ENCODE measurements at places on chromosomes 5 and 9. TPM values are rescaled to one million over a fixed set of nuclear protein-coding genes. Genes with fewer than 3 reads are reported as not detected.

GABBR2 gene
- total RNA-seq: 0.55 TPM

- no peaks in the 10 kb centered on the region for H3K27me3 ChIP-seq
- no peaks in the 10 kb centered on the region for H3K36me3 ChIP-seq
- peak; percentile 2 for DNase-seq
- H3K4me1 ChIP-seq: peaks cover 27% of the 10 kb centered on the region
- no peak overlapping the region for H3K27ac ChIP-seq
These were observed 4.1 kb upstream of the NSMF start for GRCh38 chr9:137462986-137463930.

- peak overlapping the region; percentile 84 for H3K27ac ChIP-seq
- H3K4me3 ChIP-seq: no peak overlapping the region
- no peaks in the 10 kb centered on the region for H3K27me3 ChIP-seq
- peak; percentile 80 for DNase-seq
- H3K4me1 ChIP-seq: peaks cover 19% of the 10 kb centered on the region
- no peaks in the 10 kb centered on the region for H3K36me3 ChIP-seq
These were observed 4.1 kb upstream of the PDGFRB start for GRCh38 chr5:150159741-150160179.

GRCh38 chr5:92979716-92980115, 601.3 kb downstream of the NR2F1-AS1 start:
- no peaks in the 10 kb centered on the region for H3K36me3 ChIP-seq
- H3K27ac ChIP-seq: no peak overlapping the region
- DNase-seq: no peak
- H3K4me1 ChIP-seq: no peaks in the 10 kb centered on the region
- no peak overlapping the region for H3K4me3 ChIP-seq

IL13 gene
- not detected for total RNA-seq

GRCh38 chr5:94304146-94304545, 314.3 kb downstream of the KIAA0825 start:
- H3K36me3 ChIP-seq: no peaks in the 10 kb centered on the region
- no peak overlapping the region for H3K4me3 ChIP-seq

DNA sequence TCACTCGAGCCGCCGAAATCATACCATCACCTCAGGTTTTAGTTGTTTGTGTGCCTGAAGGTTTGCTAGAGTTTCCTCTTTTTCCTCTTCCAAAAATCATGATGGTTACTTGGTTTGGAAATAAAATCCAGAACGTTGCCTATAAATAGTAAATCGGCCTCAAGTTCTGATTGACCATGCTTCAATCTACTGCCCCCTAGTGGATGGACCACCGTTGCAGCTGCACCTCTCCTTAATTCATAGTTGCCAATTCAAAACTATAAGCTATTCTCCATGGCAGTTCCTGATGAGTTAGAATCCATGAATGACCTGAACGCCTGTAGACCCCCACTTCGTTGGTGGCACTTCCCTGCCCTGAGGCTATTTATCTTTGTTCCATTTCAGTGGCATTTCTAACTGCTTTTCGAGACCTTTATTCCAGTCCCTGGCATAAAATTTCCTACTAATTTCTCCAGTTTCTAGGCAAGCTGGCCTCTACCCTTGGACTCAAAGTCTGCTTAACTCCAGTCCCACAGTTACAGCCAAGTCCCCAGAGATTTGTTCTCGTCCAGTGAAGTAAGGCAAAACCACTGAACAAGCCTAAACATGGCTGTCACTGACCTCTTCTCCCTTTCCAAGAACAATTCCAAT, 422.6 kb downstream of the EFNA5 start:
- peak; percentile 69 for DNase-seq
- no peaks in the 10 kb centered on the region for H3K27me3 ChIP-seq

- no peaks in the 10 kb centered on the region for H3K27me3 ChIP-seq
- H3K27ac ChIP-seq: no peak overlapping the region
- no peaks in the 10 kb centered on the region for H3K36me3 ChIP-seq
- no peak for DNase-seq
These were observed 91.1 kb downstream of the DMRTA1 start for GRCh38 chr9:22537721-22538120.

DNA sequence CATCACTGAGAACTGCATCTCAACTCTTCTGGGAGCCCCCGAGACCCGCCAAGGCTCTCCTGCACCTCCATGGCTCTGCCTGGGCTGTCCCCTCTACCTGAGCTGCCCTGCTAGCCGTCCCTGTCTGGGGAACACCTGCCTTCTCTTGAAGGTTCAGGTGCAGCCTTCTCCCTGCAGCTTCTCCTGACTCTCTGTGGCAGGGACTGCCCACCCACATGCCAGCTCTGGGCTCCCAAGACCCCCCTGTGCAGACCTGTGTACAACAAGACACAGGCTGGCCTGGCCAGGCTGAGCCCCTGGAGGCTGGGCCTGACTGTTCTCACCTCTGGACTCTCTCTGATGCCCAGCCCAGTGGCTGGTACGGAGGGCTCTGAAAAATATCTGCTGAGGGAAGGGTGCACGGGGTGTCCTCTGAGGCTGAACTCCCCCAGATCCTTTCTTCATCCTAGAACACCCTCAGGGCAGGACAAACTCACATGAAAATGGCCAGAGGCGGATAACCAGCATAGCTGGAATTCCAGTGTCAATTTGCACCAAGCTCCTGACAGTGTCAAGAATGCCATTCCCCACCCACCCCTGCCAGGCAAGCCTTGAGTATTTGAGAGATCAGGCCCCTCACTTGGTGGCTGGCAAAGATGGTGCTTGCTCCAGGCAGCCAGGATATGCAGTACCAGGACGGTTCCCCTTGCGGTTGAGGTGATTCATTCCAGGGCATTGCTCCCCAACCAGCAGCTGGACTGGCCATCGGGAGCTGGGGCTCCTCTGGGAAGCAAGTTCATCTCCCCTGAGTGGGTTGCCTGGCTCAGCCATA, 40.9 kb upstream of the SLC25A51 start:
- DNase-seq: no peak
- H3K4me1 ChIP-seq: peaks cover 52% of the 10 kb centered on the region
- no peak overlapping the region for H3K4me3 ChIP-seq
- peaks cover 56% of the 10 kb centered on the region for H3K36me3 ChIP-seq

DNA sequence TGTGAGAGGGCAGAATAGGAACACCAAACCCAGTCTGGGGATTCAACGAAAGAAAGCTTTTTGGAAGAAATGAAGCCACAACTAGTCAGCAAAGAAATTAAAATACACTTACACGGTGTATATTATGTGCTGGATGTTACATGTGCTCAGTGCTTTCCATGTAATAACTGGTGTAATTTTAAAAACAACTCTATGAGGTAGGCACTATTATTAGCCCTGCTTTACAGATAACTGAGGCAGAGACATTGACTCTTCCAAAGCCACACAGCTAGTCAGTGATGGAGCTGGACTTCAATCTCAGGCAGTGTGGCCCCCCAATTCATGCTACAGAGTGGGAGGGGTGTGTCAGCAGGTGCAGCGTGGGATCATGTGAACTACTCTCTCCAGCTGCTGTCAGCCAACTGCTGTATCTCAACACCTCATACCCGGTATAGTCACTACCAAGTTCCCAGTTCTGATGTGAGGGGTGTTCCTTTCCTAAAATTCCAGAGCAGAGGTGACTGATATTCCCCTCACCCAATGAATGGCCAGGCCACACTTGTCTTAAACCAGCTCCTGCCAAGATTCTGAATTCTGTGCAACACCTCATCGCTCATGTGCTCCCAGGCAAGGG, 33.8 kb upstream of the TJP2 start:
- no peak overlapping the region for H3K4me3 ChIP-seq
- no peak for DNase-seq
- H3K27ac ChIP-seq: no peak overlapping the region
- H3K36me3 ChIP-seq: no peaks in the 10 kb centered on the region
- no peaks in the 10 kb centered on the region for H3K27me3 ChIP-seq

DNA sequence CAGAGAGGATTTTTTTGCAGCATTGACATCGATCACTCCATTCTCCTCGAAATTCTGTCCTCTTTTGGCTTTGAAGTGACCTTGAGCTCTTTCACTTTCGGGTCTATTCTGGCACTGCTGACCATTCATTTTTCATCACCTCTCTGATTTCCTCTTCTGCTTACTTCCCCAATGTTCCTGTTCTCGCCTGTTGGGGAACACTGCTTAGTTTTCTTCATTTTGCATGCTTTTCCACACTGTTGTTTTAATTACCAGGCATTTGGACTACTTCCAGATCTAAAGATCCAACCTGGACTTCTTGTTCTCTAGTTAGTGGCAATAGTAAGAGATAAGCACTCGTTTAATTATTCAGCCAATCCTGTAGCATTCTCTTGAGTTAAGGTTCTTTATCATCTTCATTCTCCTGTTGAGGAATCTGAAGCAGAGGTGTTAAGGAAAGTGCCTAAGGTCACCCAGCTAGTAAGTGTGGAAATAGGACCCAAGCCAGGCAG, 53.4 kb downstream of the MAN2A1 start:
- H3K36me3 ChIP-seq: no peaks in the 10 kb centered on the region
- peaks cover 38% of the 10 kb centered on the region for H3K4me1 ChIP-seq
- H3K27me3 ChIP-seq: no peaks in the 10 kb centered on the region

DNA sequence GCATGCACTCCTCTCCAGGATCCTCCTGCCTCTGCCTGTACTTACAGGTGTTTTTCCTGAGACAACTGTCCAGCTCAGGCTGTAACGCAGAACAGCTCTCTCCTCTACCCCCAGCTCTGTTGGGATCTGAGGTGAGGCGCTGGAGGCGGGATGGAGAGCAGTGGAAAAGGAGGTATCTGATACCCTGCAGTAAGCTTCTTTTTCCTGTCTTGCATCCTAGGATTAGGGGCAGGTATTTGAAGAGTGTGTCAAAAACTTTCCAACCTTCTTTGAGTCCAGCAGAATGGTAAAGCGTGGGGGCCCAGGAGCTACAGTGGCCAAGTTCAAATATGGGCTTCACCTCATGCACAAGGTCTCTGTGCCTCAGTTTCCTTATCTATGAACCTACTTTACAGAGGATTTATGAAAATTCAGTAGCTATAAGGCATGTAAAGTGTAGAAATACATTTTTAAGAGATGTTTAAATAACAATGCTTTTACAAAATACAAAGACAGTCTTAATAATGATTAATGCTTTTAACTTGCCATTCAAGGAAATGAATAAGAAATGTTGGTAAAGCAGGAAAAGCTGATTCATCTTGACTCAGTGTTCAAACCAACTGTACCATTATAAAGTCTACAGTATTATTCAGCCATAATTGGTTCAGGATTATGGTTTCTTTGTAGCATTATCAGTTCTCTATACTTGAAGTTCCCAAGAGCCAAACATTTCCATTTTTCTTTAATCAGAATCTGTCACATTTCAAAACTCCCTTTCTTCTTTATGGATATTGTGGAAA, 26.1 kb downstream of the MAP1B start:
- DNase-seq: no peak
- no peak overlapping the region for H3K4me3 ChIP-seq
- no peak overlapping the region for H3K27ac ChIP-seq
- peaks cover 51% of the 10 kb centered on the region for H3K4me1 ChIP-seq
- no peaks in the 10 kb centered on the region for H3K36me3 ChIP-seq

DNA sequence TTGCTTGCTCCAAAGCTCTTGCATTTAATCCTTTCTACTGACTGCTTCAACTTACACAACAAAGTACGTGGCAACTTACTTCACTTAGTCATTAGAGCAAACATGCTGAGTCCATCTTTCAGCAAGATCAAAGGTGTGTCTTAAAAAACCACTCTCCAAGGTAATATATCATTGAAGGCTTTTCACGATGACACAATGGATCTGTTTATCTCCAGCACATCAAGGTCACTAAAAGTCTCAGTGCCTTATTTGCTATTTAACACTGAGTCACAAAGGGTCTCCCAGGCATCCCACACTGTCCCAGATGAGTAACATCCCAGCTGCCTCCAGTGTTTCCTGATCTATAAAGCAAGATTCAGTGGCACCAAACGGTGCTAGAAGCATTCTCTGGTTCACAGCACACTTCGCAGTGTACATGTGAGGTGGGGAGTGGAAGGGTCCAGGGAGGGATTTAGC, 3.7 kb upstream of the CLK4 start:
- no peak overlapping the region for H3K4me3 ChIP-seq
- H3K27me3 ChIP-seq: no peaks in the 10 kb centered on the region
- no peaks in the 10 kb centered on the region for H3K36me3 ChIP-seq
- H3K4me1 ChIP-seq: peaks cover 3% of the 10 kb centered on the region

SPINK4 gene
- not detected for total RNA-seq

DNA sequence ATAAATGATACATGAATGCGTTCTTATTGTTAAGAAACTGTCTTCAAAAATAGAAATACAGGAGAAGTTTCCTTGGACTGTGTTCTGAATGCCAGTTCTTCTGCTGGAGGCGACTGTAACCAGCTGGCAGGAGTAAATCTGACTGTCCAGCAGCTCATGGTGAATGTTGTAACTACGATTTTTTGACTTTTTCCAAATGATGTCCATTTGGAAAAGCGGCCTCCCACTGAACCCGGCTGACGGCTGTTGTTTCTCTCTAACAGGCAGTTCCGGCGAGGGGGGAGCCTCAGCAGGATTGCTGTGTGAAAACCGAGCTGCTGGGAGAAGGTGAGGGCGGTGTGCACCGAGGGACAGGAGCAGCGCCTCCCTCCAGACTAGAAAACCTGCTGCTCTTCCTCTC, 91.9 kb downstream of the EHMT1 start:
- H3K27ac ChIP-seq: no peak overlapping the region
- H3K4me3 ChIP-seq: no peak overlapping the region
- peaks cover 19% of the 10 kb centered on the region for H3K36me3 ChIP-seq
- peaks cover 15% of the 10 kb centered on the region for H3K4me1 ChIP-seq
- H3K27me3 ChIP-seq: no peaks in the 10 kb centered on the region
- peak; percentile 42 for DNase-seq

GNA14 gene
- 10.4 TPM for total RNA-seq

All from stomach (tissue), 19 donors.